ENCODE measurements at places on chromosomes 2 and 18. TPM values are rescaled to one million over a fixed set of nuclear protein-coding genes. Genes with fewer than 3 reads are reported as not detected.
A peak's percentile ranks its signal among the peaks of the same experiment; 100 is the strongest.

DNA sequence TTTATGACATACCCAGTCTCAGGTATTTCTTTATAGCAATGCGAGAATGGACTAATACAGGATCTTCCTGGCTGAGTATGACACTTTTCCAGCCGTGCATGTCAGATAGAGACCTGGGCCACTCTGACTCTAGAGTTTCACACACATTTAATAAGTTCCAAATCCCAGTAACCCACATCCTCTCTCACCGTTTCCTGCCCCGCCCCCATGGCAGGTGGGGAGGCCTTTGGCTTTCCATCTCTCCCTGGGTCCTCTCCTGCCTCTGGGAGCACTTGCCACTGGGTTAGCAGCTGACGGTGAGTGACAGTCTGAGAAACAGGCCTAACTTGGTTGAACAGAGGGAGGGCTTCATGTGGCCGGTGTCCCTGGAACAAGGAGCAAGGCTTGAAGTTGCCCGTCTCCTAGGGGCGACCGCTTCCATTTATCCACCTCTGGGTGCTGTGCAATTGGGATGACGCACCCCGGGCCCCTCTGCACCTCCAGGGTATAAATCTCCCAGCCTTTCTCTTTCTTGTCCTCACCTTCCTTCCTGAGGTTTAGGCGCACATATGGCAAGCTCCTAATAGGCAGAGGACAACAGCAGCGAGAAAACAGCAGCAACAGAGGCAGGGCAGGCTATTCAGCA is 152.7 kb upstream of the HDAC4 start:
- H3K36me3 ChIP-seq: no peaks in the 10 kb centered on the region
- no peak overlapping the region for H3K27ac ChIP-seq
- H3K27me3 ChIP-seq: peaks cover 4% of the 10 kb centered on the region
- no peak for DNase-seq
- no peaks in the 10 kb centered on the region for H3K4me1 ChIP-seq
- H3K4me3 ChIP-seq: no peak overlapping the region

DNA sequence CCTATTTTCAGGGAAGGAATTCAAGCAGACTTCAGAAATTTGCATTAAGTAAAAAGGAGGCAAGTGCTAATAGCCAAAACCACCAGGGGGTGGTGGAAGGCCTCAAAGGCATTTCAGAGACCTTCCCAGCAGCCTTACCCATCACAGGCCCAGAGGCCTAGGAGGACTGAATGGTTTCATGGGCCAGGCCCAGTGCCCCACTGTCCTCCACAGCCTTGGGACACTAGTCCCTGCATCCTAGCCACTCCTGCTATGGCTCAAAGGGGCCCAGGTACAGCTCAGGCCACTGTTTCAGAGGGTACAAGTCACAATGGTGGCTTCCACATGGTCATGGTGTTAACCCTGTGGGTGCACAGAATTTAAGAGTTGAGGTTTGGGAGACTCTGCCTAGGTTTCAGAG is 58.6 kb upstream of the CHAC2 start:
- H3K27me3 ChIP-seq: no peaks in the 10 kb centered on the region
- H3K27ac ChIP-seq: no peak overlapping the region
- H3K4me1 ChIP-seq: no peaks in the 10 kb centered on the region
- no peak overlapping the region for H3K4me3 ChIP-seq

- no peak overlapping the region for H3K27ac ChIP-seq
- no peaks in the 10 kb centered on the region for H3K4me1 ChIP-seq
- H3K27me3 ChIP-seq: no peaks in the 10 kb centered on the region
- no peak for DNase-seq
- no peaks in the 10 kb centered on the region for H3K36me3 ChIP-seq
These were observed 80.2 kb upstream of the BCL11A start for GRCh38 chr2:60633615-60634014.

- no peaks in the 10 kb centered on the region for H3K27me3 ChIP-seq
- no peak overlapping the region for H3K27ac ChIP-seq
- no peaks in the 10 kb centered on the region for H3K4me1 ChIP-seq
- H3K36me3 ChIP-seq: no peaks in the 10 kb centered on the region
- no peak overlapping the region for H3K4me3 ChIP-seq
These were observed 360.4 kb downstream of the PLCL1 start for GRCh38 chr2:198164843-198165242.

DNA sequence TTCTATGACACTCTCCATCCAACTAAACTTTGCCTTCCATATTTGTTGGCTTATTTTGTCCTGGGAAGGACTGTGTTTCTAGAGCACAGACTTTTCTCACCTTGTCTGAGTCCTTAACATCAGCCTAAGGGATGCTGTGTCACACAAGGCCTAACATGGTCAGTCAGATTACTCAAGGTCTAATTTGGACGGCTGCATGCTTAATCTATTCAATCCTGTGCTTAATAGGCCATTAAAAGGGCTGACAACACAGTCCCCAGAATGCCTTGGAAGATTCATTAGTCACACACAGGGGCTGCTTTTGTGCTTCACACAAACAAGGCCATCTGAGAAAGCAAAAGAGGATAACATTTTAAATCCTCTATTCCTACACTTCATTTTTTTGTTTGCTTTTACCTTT is 84.0 kb downstream of the DYNAP start:
- no peaks in the 10 kb centered on the region for H3K27me3 ChIP-seq
- no peak overlapping the region for H3K27ac ChIP-seq
- no peak overlapping the region for H3K4me3 ChIP-seq
- no peaks in the 10 kb centered on the region for H3K36me3 ChIP-seq
- H3K4me1 ChIP-seq: no peaks in the 10 kb centered on the region

DNA sequence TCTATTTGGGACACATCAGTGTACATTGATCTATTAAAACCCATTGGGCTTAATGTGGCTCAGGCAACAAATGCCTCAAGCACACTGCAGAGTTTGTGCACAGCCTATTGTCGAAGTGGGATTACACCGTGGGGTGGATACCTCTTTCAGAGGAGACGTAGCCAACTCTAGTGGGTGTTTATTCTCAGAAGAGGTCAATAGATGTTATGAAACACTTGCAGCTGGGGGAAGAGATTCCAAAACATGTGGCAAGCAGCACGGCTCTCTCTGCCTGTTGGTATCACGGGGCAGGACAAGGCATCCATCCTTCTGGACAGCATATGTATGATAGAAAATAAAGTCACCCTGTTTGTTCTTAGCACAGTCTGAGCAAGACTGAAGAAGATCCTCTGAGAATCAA is 121.4 kb upstream of the COPS8 start:
- H3K4me3 ChIP-seq: no peak overlapping the region
- no peaks in the 10 kb centered on the region for H3K27me3 ChIP-seq
- H3K4me1 ChIP-seq: no peaks in the 10 kb centered on the region
- DNase-seq: no peak
- no peaks in the 10 kb centered on the region for H3K36me3 ChIP-seq

DNA sequence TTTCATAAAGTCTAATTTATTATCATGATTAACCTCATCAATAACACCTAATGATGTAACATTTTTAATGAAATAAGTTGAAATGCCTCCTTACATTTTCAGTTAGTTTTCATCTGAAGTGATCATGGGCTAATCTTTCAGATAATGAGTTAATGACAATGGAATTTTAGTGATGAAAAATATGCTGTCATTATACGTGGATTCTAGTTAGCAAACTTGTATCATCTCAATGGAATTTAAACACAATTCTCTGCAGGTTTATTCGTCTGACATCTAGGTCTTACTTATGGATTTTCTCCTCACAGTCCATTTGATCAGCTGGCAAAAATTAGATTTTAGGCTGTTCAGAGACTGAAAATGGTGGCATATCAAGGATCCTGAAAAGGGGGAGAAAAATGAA is 885.0 kb downstream of the SLC4A3 start:
- no peaks in the 10 kb centered on the region for H3K36me3 ChIP-seq
- H3K27ac ChIP-seq: no peak overlapping the region
- H3K4me3 ChIP-seq: no peak overlapping the region
- H3K4me1 ChIP-seq: no peaks in the 10 kb centered on the region
- no peak for DNase-seq

DNA sequence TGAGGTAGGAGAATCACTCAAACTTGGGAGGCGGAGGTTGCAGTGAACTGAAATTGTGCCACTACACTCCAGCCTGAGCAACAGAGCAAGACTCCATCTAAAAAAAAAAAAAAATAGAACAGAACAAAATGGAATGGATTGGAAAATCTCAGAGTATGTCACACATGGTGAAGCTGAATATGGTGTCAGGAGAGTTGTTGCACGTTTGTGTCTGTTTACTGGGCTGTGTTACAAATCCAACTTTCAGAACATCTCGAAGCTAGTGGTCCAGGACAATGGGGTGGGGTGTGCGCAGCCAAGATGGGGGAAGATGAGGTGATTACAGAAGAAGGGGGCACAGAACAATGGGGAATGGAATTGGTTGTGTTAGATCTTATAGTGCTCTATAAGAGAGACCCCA is 17.6 kb downstream of the SAG start:
- no peak for DNase-seq
- H3K36me3 ChIP-seq: no peaks in the 10 kb centered on the region
- peaks cover 46% of the 10 kb centered on the region for H3K4me1 ChIP-seq
- no peak overlapping the region for H3K4me3 ChIP-seq
- no peak overlapping the region for H3K27ac ChIP-seq

DNA sequence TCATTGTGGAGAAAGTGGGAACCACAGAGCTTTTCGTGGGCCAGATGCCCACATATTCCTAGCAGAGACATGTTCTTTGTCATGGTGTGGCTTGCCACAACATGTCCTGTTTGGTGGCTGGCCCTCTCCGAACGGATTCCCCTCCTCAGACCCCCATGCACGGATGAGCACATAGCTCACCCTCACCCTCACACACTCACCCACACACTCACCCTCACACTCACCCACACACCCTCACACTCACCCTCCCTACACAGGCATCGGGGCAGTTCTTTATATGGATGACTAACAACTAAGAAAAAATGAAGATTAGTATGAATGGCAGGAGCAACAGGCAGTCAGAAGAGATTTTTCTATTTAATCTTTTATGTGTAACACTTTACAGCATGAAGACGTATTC is 149.9 kb downstream of the ZNF236 start:
- H3K27ac ChIP-seq: no peak overlapping the region
- no peaks in the 10 kb centered on the region for H3K27me3 ChIP-seq
- H3K4me3 ChIP-seq: no peak overlapping the region
- H3K36me3 ChIP-seq: peaks cover 9% of the 10 kb centered on the region
- DNase-seq: no peak

GRCh38 chr2:197591339-197592072 is 75.6 kb downstream of the MOB4 start:
- H3K36me3 ChIP-seq: no peaks in the 10 kb centered on the region
- DNase-seq: no peak
- no peaks in the 10 kb centered on the region for H3K27me3 ChIP-seq
- H3K4me3 ChIP-seq: no peak overlapping the region
- no peak overlapping the region for H3K27ac ChIP-seq
- no peaks in the 10 kb centered on the region for H3K4me1 ChIP-seq

DNA sequence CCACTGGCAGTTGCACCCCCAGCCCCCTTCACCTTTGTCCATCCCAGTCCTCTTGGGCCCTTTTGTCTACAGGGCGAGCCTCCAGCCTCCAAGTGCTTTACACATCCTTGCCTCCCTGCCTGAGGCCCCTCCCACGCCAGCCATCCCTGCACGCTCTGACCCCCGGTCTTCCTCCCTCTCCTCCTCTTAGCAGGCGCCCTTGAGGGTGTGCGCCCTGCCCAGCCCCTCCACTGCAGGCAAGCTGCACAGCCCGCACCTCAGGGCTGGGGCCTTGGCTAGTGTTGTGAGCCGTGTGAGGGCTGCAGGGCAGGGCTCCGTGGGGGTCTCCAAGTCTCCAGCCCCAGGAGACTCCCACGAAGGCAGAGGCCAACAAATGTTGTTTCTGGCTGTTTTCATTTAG is 6.9 kb downstream of the BOK start:
- no peak for DNase-seq
- no peaks in the 10 kb centered on the region for H3K4me1 ChIP-seq
- H3K36me3 ChIP-seq: no peaks in the 10 kb centered on the region

DNA sequence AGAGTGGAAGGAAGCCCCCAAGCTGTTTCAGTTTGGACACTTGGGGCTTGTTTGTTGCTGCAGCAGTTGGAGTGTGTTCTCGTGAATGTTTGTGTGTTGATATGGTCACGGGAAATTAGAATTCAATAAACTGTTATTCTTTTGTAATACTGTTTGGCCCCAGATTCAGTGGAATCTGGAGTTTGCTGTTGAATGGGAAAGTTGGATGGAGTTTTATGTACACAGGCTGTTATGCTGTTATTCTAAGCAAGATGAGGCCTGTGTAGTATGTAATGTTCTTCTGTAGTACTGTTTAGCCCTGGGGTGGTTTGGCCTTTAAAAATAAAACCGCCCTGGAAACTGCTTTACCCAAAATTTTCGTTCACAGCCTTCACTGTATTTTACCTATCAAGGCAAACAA is 810.4 kb upstream of the HS6ST1 start:
- no peak for DNase-seq
- H3K4me3 ChIP-seq: no peak overlapping the region
- H3K27ac ChIP-seq: no peak overlapping the region
- H3K4me1 ChIP-seq: no peaks in the 10 kb centered on the region
- no peaks in the 10 kb centered on the region for H3K36me3 ChIP-seq

- H3K27ac ChIP-seq: no peak overlapping the region
- no peaks in the 10 kb centered on the region for H3K4me1 ChIP-seq
- no peak for DNase-seq
- no peaks in the 10 kb centered on the region for H3K36me3 ChIP-seq
These were observed 204.1 kb upstream of the HAAO start for GRCh38 chr2:42996528-42996927.

- H3K4me1 ChIP-seq: no peaks in the 10 kb centered on the region
- H3K27me3 ChIP-seq: no peaks in the 10 kb centered on the region
- no peak for DNase-seq
- H3K36me3 ChIP-seq: no peaks in the 10 kb centered on the region
- no peak within 1 kb of the TSS for H3K27ac ChIP-seq
These were observed at the start of gene HTR2B for GRCh38 chr2:231124838-231125568. Gene HTR2B (minus strand): TSS chr2:231125042. CDS start chr2:231123764, 1,278 bp downstream.

GRCh38 chr2:2765839-2766495 is 434.9 kb upstream of the MYT1L start:
- H3K36me3 ChIP-seq: no peaks in the 10 kb centered on the region
- no peaks in the 10 kb centered on the region for H3K4me1 ChIP-seq
- H3K27ac ChIP-seq: no peak overlapping the region
- no peaks in the 10 kb centered on the region for H3K27me3 ChIP-seq
- no peak overlapping the region for H3K4me3 ChIP-seq

- H3K27ac ChIP-seq: no peak overlapping the region
- peaks cover 78% of the 10 kb centered on the region for H3K27me3 ChIP-seq
- H3K36me3 ChIP-seq: no peaks in the 10 kb centered on the region
- peak; percentile 69 for DNase-seq
- peaks cover 49% of the 10 kb centered on the region for H3K4me1 ChIP-seq
- H3K4me3 ChIP-seq: peak overlapping the region; percentile 7
These were observed 10.4 kb downstream of the NR4A2 start for GRCh38 chr2:156322051-156322685.

DNA sequence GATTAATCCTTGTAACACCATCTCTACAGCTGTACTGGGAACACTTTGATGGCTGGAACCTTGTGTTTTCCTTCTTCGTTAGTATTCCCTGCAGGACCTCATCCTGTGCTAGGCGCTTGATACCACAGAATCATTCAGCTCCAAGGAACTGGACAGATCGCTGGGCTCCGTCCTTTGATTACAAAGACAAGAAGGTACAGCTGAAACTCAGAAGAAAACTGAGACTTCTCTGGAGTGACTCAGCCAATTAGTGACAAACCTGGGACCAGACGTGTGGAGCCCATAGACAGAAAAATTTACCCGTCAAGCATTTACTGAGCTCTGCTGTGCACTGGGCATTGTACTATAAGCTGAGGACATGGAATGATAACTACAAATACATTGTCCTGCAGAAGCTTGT is 67.3 kb downstream of the NCKAP5 start:
- no peak overlapping the region for H3K4me3 ChIP-seq
- no peaks in the 10 kb centered on the region for H3K4me1 ChIP-seq
- no peak overlapping the region for H3K27ac ChIP-seq
- no peaks in the 10 kb centered on the region for H3K36me3 ChIP-seq

The DES gene
- not detected for total RNA-seq

The SNTG2 gene
- 2.4 TPM for total RNA-seq

The AFF3 gene
- total RNA-seq: 830 TPM

The FHOD3 gene
- not detected for total RNA-seq

The IL36G gene
- total RNA-seq: not detected

The RNMT gene
- total RNA-seq: 57.8 TPM
